ENCODE measurements at places on chromosomes 12 and 14.

GRCh38 chr12:46671102-46671501 is 154.7 kb downstream of the SLC38A4 start:
- no peak for DNase-seq

DNA sequence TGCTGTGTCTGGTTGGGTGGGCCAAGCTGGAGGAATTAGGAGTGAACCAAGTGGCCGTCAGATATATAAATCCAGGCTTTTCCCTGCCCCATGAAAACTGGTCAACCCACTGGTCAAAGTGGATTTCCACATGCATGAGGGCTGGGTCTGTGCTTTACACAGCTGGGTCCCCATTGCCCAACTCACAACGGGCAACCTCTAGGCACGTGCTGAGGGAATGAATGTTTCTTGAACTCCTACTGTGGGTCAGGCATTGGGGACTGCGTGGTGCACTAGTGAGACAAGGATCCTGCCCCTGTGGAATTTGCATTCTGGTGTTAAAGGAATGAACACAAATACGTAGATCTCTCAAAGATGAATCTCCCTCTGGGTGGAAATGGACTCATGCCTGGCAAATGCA is 7.5 kb upstream of the AACS start:
- no peak for DNase-seq

GRCh38 chr14:103946975-103947374 is 4.6 kb upstream of the RD3L start:
- DNase-seq = no peak

GRCh38 chr14:54642801-54643695 is 76.1 kb downstream of the SAMD4A start:
- peak; percentile 57 for DNase-seq

DNA sequence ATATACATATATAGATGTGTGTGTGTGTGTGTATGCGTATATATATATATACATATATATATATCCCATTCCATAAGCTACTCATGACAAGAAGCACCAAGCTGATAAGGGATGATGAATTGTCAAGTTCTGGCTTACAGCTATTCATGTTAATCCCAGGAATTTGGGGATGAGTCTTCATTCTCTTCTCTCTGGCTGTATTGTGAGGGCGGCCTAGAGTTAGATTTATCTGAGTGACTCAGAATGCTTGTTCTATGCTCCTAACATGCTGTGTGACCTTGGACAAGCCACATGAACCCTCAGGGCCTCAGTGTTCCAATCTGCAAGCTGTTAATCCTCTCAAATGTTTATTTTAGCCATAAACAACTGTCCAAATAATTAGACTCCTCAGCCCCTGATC is 749.0 kb downstream of the MED13L start:
- no peak for DNase-seq

DNA sequence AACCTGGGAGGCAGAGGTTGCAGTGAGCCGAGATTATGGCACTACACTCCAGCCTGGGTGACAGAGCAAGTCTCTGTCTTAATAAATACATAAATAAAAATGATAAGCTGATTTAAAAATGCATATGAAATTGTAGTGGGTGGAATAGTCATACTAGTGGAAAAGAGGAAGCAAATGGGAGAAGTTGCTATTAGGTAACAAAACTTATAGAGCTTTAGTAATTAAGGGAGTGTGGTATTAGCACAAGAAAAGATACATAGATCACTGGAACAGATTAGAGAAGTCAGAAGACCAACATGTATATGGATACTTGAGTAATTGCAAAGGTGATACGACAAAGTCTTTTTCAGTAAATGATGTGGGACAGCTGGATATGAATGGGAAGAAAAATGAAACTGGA is 26.5 kb downstream of the TECPR2 start:
- DNase-seq = no peak

GRCh38 chr12:111925171-111925570 is 83.1 kb downstream of the MAPKAPK5 start:
- no peak for DNase-seq

DNA sequence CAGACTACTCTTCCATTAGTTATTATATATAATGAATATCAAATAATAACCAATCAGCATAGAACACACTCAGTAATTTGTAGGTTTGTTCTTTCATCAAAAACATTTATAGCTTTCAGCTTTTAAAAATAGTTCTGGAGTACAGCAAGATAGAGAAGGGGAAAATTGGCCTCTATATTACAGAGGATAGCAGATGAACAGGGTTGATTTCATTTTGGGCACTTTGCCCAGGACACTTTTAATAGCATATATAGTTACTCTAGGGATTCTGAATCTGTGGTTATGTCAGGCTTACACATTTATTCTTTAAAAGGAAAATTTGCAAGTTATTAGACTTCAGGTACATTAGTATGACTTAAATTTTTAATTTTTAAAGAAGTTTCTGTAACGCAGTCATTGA is 52.6 kb downstream of the IFT81 start:
- no peak for DNase-seq

GRCh38 chr12:6532051-6532926 is 2.0 kb upstream of the GAPDH start:
- peak; percentile 95 for DNase-seq

DNA sequence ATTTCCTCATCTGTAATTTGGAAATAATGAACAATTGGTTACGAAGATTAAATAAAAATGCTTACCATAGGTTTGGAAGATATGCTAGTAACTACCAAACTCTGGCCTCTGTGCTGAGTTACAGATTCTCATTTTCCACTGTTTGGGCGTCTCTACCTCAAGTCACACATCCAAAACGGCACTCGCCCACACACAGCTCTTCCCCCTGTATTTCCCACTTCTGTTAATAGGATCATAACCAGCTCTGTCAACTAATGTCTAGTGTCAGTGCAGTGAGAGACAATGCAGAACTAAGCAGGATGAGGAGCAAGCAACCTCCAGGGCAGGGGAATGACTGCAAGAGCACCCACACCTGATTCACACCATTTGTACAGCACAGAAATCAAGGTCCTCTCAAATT is 10.9 kb upstream of the SYCP3 start:
- DNase-seq = no peak

GRCh38 chr14:83289390-83289789 is 1755.7 kb upstream of the SEL1L start:
- no peak for DNase-seq

DNA sequence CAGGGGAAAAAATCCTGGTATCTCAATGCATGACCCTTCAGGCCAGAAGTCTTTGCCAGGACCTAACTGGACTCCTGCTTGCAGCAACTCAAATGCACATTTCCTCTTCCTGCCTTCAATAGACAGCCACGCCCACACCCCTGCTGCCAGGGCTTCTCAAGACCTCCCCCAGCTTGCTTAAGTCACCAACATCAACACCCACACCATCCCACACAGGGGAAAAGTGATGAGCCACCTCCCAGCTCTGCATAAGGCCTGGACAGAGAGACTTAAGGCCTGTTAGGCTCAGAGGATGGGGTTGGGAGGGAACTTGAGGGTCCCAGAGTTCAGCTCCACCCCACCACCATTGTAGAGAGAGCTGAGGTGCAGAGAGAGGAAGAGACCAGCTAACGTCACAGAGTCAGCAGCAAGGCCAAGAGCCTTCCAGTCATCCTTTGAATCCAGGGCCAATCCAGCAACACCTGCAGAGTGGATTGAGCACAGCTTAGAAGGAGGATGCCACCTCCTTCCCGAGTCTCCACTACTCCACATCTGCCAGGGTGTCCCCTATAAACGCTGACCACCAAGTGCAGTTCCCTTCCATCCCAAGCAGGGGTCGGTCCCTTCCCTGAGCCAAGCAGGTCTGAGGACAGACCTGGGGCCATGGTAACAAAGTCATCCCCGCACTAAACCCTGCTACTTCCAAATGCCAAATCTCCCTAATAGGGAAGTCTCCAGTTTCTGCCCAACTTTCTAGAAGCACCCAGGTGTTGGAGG is 50.0 kb downstream of the KDM2B start:
- DNase-seq = peak; percentile 92

- peak; percentile 21 for DNase-seq
Observed at GRCh38 chr12:68294251-68294650, 37.9 kb downstream of the MDM1 start.

DNA sequence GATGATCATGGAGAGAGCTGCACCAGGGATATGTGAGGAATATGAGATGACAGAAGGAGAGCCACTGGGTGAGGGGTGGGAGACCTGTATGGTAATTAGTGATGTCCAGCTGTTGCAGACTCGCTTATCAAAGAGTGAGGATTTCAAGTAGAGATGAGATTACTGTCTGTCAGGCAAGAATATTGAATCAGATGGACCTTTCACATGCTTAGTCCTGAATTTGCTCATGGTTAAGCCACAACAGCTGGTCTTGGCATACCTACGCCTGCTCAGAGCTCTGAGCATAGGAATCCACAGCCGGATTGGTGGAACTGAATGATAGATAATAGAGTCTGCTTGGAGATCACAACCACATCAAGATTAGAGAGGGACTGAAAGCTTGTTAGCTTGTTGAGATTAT is 115.2 kb upstream of the ARHGAP5 start:
- no peak for DNase-seq

GRCh38 chr14:34018564-34019244 is 67.8 kb upstream of the EGLN3 start:
- DNase-seq = no peak

DNA sequence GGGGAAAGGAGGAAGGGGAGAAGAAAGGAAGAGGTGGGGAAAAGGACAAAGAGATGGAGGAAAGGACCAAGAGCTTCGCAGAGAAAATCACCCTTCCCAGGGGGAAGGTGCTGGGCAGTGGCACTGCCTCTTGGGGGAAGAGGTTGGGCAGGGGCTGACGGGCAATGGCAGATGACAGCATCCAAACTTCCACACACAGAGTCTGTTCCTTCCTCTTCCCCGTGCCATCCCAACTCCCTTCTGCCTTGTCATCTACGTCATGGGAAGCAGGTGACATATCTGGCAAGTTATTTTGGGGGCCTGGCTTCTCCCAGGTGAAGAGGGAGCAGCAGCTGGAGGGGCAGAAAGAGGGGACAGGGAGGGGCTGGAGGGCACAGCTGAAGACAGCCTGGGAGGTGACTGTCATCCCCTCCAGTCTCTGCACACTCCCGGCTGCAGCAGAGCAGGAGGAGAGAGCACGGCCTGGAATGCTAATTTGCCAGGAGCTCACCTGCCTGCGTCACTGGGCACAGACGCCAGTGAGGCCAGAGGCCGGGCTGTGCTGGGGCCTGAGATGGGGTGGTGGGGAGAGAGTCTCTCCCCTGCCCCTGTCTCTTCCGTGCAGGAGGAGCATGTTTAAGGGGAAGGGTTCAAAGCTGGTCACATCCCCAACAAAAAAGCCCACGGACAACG is 43.9 kb upstream of the IQSEC3 start:
- DNase-seq = no peak

- DNase-seq = peak; percentile 90
Observed at GRCh38 chr12:12786706-12787601, 1.5 kb downstream of the APOLD1 start.

- no peak for DNase-seq
Observed at GRCh38 chr12:94305130-94305957, 154.3 kb downstream of the CEP83 start.

GRCh38 chr12:56029166-56029519 is 8.3 kb downstream of the IKZF4 start:
- no peak for DNase-seq

GRCh38 chr12:131123817-131124216 is 170.1 kb downstream of the ADGRD1 start:
- DNase-seq = no peak

DNA sequence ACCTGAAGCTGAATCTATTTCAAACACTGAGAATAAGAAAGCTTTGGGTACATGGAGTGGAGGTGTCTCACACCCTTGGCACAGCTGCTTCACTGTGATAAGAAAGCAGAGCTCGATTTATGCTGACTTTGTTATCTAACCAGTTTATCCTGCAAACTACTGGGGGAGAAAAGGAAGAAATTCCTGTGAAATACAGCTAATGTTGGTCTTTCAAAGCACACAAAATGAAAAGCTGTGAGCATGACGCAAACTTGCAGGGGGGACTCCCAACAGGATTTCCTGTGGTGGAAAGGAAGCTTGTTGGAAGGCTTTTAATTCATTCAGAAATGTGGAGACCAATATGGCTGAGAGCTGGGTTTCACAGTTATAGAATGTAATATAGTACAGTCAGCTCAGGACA is 53.4 kb downstream of the SRGAP1 start:
- no peak for DNase-seq

GRCh38 chr12:53225635-53226424 is 6.2 kb downstream of the RARG start:
- DNase-seq = no peak

DNA sequence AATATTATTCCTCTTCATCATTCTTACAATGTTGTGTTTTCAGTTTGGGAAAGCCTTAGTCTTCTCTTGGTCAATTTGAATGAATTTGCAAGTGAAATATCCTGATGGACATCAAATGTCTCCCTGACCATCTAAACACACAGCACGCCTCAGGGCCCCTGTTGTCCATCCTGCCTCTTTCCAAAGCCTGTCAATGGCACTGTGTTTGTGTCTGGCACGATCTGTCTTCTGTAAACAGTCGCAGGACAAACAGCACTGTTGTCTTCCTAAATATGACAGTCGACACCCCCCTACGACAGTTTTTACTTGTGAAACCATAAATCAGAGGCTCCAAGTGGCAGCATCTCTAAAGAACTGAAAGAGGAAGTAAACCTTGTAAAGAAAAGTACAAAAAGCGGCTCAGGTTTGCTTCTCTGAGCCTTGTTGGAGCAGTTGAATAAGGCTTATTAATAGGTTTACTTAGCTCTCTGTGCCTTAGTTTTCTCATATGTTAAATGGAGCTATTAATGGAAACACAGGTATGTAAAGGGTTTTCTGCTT is 285.8 kb downstream of the NRXN3 start:
- no peak for DNase-seq

DNA sequence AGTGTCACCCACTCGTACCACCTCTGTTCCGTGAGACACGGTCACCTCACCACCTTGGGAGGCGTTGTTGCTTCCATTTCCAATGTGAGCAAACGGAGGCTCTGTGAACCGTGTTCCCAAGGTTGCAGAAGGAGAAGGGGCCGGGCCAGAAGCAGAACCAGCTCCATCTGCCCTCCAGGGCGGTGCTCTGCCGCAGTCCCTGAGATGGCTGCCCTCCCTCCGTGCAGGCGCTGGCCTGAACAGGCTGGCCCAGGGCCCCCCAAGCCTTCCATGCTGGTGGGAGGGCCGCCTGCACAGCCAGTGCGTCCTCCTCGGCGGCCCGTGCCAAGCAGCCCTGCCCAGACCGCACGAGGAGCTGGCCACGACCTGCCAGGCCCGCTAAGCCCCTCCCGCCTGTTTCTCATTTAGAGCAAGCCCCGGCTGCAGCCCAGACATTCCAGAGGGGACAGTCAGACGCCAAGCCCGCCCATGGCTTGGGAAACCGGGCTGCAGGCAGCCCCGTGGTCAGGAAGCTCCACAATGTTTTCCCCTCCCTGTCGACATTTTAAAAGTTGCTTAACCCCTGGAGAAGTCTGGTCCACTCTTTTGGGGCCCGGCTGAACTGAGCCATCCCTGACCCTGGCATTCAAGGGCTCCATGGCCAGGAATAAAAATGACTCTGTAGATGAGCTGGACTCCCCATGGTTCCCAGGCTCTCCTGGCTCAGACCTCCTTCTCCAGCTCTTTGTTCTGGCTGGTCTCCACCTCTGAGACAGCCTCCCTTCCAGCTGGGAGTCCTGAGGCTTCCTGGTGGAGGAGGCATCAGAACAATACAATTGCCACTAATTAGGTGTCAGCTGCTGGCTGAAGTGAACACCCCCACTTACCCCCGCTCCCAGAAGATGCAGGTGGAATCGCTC is 236.0 kb downstream of the BCL11B start:
- peak; percentile 95 for DNase-seq

GRCh38 chr14:21852775-21853174 is 179.2 kb upstream of the OR4E1 start:
- peak; percentile 6 for DNase-seq
